ENCODE measurements at places on chromosomes 4 and X.

- DNase-seq: no peak
These were observed 18.1 kb upstream of the ATOH1 start for GRCh38 chr4:93810340-93810992.

GRCh38 chrX:44085209-44085608, 112.0 kb upstream of the NDP start:
- no peak for DNase-seq

DNA sequence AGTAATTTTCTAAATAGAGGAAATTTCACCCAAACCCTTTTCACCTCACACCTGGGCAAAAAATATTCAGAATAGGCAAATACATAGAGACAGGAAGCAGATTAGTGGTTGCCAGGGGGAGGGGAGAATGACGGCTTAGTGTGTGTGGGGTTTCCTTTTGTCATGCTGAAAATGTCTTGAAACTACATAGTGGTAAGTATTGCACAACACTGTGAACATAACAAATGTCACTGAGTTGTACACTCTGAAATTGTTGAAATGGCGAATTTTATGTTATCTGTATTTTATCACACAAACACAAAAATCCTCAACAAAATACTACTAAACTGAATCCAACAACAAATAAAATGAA, 60.7 kb upstream of the PLAC1 start:
- DNase-seq: no peak

DNA sequence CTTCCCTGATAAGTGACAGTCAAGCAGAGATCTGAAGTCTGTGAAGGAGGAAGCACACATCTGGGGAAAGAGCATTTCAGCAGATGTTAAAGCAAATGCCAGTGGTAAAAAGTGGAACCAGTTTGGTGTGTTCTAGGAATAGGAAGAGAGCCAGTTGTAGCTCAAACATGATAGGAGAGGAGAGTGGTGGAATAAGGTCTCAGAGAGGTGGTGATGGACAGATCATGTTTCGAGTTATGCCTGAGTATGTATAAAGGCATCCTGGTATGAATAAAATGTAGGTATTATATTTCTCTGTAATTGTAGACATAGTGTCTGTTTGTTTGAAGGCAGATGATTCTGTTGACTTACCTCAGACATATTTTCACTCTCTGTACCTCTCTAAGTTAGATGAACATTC, 89.1 kb downstream of the LARP7 start:
- no peak for DNase-seq

DNA sequence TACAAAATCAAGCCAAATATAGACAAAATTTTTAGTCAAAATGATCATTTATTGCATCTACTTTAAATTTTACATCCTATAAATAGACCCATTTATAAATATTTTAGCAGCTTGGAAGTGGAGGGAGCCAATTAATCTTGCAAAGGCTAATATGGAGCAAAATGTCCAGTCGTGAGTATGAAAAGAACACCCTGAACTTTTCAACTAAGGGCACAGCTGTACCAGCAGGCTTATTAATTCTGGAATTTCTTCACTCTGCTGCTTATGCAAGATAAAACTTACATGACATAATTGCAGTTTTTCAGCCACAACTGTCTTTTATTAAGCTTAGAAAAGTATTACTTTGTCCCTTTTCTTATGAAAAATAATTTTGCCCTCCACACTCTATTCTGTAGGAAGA, 22.9 kb upstream of the USP53 start:
- DNase-seq: no peak

GRCh38 chr4:168874083-168874482, 136.0 kb downstream of the CBR4 start:
- no peak for DNase-seq

GRCh38 chr4:53479736-53480525, 102.5 kb downstream of the FIP1L1 start:
- DNase-seq: no peak

DNA sequence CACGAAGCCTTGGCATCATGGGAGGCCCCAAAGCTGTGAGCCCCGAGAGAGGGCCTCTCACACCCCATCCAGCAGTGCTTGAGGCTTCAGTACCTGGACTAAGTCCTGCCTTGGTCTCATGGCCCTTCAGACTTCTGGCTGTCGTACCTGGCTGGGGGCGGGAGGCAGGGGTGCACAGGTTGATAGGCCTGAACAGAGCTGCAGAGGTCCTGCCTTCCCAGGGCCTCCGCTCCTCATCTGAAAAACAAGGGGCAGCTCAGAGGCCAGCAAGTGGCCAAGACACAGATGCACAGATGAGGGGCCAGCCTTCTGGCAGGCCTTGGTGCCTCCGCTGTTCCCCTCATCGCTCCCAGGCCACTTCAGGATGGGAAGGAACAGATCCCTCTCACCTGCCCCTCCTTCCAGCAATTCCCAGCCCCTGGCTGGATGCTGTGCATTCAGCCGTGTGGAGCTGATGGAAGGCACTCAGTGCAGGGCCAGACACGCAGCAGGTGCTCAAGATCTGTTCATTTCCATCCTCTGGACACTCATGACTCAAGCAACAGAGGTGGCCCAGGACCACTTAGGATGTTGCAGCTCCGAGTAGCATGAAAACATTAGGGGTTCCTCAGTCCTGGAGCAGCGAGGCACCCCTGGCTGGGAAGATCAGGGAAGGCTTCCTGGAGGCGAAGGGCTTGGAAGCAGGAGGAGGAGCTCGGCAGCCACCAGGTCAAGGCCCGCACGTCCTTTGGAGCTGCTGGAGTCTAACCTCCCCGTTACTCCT, 1.4 kb downstream of the ZNF185 start:
- DNase-seq: no peak

DNA sequence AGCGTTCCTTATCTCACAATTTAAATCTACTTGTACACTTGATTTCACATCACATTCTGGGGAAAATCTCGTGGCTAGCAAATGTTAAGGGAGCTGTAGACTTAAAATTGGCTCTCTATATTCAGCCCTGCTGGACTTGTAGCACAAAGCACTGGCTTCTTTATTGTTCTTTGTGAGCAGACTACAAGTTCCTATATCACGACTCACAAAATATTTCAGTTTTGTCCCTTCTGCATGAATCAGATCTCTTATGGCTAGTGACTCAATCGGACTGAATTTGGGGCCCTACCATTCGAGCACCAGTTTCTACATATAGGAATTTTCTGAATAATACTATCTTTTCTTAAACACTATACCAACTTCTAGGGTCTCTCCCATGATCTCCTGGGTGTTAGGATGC, 390.1 kb downstream of the ADAM29 start:
- DNase-seq: no peak

DNA sequence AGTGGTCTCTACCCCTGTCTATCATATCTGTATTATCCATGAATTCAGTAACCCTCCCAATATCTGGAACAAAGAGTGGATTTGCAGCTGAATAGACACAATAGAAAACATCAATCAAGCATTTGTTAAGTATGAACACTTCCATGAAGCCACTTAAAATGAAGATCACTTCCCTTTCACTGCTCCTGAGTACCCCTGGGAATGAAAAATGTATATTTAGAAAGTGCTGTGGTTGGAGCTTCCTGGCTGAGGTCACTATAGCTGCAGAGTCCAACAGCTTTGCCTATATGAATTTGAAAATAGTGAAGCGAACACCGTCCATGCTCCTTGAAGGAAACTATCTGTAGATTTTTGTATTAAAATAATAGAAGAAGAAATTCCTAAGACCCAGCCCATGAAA, 227.0 kb downstream of the DTHD1 start:
- DNase-seq: no peak

DNA sequence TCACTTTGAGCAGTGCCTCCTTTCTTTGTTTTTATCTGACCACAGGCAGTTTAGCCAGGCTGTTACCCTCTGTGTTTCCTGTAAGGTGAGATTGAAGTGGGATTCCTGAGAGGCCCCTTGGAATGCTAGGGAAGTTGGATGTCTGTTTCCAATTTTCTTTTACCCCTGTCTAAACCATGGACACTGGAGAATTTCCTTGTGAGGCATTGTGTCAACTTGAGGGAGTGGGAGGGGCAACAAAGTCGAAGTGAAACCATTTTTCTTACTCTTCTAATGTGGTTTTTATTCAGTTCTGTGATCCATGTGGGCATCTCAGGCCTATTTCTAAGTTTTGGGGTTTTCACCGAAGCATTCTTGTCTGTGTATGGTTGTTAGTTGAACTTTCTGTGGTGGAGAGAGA, 296.1 kb upstream of the UGT8 start:
- DNase-seq: no peak

- DNase-seq: no peak
These were observed 9.5 kb downstream of the CXCL13 start for GRCh38 chr4:77615153-77615552.

GRCh38 chr4:30835044-30835443, 114.9 kb downstream of the PCDH7 start:
- DNase-seq: no peak

- DNase-seq: peak; percentile 5
These were observed 833.1 kb downstream of the C4orf33 start for GRCh38 chr4:129929052-129929451.

GRCh38 chrX:47384502-47384901, 14.1 kb downstream of the ZNF157 start:
- peak; percentile 64 for DNase-seq

- DNase-seq: no peak
These were observed 3.1 kb downstream of the ZNF518B start for GRCh38 chr4:10454121-10454520.

DNA sequence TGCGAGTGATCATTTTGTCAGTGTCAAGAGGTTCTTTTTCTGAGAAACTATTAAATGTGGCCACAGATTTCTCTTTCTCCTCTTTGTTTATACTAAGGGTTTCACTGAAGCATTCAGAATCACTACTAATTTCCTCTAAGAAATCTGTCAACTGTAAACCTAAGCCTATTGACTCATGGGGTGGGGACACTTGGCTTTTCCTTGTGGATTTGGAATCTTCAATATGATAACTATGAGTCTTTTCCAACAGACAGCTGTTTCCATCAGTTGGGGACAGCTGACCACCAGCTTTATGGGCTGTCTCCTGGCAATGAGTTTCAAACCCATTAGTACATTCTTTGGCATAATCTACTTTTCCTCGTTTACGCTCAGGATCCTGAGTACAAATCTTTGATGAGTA, 13.8 kb downstream of the PGRMC1 start:
- DNase-seq: no peak

DNA sequence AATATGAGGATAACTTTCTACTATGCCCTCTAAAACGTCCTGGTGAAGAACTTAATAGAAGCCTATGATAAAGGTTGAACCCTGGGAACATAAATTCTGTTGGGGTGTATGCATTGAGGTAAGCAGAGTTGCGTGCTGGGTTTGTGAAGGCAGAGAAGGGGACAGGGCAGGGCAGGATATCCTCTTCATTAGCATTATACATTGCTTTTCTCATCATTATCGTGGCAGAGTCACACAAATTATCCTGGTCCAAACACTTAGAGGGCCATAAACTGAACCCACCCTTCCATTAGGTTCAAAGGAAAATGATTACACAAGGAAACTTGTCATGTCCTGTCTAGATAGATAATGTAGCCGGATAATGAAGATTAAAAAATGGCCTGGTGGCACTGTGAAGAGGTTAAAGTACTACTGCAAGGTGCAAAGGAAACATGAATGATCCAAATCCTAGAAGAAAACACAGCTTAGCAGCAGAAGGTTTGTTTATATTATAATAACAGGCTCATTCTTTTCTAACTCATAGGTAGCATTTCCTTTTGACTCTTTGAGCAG, 189.1 kb downstream of the SPCS3 start:
- DNase-seq: no peak

DNA sequence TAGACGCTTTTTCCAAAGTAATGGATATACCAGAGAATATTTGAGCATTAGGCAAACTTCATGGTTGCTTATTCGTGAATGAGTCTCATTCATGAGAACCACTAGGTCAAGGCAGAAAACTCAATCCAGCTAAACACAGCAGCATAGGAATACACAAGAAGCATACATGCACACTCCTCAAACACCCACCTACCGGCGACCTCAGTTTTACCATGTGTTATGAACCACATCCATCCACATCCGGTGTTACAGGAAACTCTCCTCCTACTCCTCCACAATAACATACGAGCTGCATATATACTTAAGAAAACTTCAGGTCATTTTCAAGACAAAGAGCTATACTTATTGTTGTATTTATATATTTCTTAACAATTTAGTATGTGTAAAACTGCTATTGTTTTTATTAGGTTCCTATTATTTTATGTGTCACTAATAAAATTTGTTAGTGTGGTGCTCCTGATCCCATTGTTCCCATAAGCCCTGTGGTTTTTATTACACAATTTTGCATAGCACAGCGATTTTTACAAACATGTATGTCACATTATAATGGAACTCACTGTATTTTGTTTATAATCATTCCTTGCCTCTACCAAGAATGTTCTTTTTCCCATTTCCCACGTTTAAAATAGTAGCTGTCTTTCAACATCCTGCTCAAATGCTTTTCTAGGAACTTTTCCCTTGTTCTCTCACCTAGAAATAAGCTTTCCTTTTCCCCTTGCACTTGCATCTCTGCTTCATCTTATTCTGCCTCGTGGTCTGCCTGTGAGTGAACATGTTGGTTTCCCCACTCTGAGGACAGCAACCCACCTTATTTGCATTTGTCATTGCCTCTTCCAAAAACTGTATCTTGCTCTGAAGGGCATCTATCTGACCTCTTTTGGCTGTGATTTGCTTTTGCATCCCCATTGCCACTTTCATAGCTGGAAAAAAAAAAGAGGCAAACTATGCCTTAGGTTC, 48.3 kb downstream of the STBD1 start:
- DNase-seq: no peak

GRCh38 chrX:150864127-150864526, 34.3 kb downstream of the CD99L2 start:
- no peak for DNase-seq

DNA sequence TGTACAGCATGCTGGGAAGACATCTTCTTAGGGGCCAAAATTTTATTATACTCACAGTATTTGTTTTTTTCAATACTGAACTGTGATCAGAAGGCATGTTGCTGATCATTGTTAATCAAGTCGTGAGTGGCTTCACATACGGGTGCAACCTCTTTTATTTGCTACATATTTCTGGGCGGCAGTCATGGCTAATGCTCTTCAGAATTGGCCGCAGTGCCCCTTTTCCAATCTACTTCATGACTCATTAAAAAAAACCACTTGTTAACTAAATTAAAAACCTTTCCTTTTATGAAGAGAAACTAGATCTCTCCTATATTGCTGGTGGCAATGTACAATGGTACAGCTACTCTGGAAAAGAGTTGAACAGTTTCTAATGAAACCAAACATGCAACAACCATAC, 101.5 kb upstream of the C1GALT1C1 start:
- DNase-seq: no peak

GRCh38 chr4:41569961-41570360, 32.0 kb downstream of the LIMCH1 start:
- DNase-seq: no peak

DNA sequence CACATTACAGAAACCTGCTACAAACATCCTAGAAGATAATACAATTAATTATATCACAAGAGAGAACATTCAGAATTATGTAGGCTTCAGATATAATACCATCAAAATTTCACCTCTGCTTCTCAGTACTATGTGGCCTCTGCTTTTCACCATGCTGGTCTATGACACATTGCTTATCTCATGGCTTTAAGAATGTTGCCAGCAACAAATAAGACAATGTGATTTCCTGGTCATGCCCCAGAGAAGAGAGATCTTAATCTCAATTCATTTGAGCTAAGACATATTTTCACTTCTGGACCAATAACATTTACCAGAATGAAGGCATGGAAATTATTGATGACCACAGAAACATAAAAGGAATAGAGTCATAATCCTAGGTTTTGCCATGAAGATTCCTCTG, 1233.4 kb upstream of the ADGRL3 start:
- DNase-seq: no peak

Data from neural crest cell (in vitro differentiated cells).